CD4-positive, alpha-beta T cell treated with Interleukin-17A for 1 hour (primary cell): ENCODE measurements at places on chromosomes 16 and 17.

GRCh38 chr17:61196302-61196704 lies 203.3 kb upstream of the TBX2 start:
- DNase-seq = no peak

- no peak for DNase-seq
Observed at GRCh38 chr17:2502871-2503580, 8.7 kb downstream of the METTL16 start.

GRCh38 chr17:62968445-62968923 lies 2.4 kb downstream of the TANC2 start:
- peak; percentile 87 for DNase-seq

GRCh38 chr17:82012640-82013295 lies 9.9 kb downstream of the CENPX start:
- no peak for DNase-seq

DNA sequence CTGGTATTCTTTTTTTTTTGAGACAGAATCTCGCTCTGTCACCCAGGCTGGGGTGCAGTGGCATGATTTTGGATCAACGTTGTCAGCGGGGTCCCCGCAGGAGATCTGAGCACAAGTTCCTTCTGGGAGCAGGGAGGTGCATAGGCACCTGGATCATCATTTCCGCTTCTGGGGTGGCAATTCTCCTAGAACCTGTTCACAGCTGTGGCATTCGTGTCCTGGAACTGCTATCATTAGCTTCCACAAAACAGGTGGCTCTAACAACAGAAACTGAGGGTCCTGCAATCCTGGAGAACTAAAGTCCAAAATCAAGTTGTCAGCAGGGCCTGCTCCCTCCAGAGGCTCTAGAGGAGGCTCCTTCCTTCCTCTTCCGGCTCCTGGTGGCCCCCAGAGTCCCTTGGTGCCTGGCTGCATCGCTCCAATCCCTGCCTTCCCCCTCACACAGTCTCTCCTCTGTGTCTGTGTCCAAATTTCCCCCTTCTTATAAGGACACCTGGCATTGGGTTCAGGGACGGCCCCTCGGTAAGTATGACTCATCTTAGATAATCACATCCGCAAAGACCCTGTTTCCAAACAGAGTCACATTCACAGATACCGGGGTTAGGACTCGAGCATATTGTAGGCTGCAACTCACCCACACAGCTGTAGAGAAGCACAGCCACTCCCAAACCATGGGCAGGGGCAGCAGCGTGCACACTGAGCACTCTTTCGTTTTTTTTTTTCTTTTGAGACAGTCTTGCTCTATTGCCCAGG lies 43.5 kb upstream of the KLHDC4 start:
- no peak for DNase-seq

DNA sequence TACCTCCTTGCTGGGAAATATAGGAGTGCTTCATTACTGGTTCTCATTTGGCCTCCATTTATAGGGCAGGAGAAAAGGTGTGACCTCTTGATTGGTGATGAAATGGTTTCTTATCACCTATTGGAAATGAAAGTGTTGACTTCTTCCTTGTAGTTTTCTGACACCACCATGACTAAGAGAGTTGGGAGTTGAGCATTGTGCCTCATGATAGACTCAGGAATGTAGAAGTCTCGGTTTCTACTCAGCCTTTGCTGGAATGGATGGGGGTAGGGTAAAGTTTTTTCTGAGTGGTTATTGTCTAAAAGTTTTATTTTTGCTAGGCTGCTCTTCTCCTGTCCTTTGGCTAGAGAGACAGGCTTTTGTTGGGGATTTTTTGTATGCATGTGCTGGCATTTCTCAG lies 117.4 kb downstream of the PHKB start:
- no peak for DNase-seq

- no peak for DNase-seq
Observed at GRCh38 chr17:59387351-59388068, 56.1 kb downstream of the YPEL2 start.

GRCh38 chr17:46180892-46181274 lies 12.3 kb downstream of the KANSL1 start:
- no peak for DNase-seq

- no peak for DNase-seq
Observed at GRCh38 chr17:50692448-50693035, 15.2 kb downstream of the ANKRD40 start.

- no peak for DNase-seq
Observed at GRCh38 chr17:77905766-77906165, 52.7 kb upstream of the TNRC6C start.

DNA sequence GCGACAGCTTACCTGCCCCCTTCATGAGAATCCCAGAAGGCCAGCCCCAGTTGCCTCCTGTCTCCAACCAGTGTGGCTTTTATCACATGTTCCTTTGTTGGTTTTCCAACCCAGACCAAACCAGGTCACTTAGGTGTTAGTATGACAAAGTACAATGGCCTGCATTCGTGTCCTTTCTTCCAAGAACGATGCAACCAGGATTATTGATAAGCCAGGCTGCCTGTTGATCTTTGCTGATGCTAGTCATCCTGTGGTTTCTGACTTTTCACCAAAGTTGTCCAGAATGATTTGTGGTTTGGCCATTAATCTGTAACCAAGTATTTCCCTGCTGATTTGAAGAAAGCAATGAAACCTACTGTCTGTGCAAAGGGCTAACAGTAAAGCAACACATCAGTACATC lies 191.4 kb downstream of the CYLD start:
- no peak for DNase-seq

DNA sequence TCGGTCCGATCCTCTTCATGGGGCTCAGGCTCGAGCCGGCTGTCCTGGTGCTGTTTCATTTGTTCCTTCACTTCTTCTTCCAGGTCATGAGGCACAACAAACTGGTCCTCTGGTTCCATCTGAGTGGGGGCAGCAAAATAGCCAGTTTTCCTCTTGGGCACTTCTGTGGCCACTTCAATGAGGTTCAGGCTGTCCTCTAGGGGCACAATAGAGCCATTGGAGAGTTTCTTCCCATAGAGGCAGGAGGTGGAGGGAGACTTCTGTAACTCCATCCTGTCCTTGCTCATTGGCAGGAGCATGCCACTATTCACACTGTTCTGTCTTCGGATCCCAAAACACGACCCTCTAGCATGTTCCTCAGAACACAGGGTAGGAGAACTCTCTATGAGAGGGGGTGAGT lies 22.9 kb downstream of the MARVELD3 start:
- DNase-seq = no peak

DNA sequence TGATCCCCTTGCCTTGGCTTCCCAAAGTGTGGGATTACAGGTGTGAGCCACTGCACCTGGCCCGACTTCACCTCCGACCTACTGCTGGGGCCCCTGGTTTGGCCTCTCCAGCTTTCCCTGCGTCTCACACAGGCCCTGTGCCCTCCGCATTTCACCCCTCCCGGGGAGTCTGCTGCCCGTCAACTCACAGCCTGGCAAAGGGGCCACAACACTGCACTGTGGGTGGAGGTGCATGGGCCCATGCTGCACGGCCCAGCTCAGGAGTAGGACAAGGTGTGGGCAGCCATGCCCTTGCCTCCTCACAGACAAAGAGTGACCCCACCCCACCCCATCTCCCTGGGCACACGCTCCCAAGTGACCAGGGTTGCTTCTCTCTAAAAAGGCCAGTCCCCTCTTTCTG lies 12.6 kb upstream of the TBX2 start:
- DNase-seq = no peak

- no peak for DNase-seq
Observed at GRCh38 chr16:72860726-72861562, 187.0 kb downstream of the ZFHX3 start.

DNA sequence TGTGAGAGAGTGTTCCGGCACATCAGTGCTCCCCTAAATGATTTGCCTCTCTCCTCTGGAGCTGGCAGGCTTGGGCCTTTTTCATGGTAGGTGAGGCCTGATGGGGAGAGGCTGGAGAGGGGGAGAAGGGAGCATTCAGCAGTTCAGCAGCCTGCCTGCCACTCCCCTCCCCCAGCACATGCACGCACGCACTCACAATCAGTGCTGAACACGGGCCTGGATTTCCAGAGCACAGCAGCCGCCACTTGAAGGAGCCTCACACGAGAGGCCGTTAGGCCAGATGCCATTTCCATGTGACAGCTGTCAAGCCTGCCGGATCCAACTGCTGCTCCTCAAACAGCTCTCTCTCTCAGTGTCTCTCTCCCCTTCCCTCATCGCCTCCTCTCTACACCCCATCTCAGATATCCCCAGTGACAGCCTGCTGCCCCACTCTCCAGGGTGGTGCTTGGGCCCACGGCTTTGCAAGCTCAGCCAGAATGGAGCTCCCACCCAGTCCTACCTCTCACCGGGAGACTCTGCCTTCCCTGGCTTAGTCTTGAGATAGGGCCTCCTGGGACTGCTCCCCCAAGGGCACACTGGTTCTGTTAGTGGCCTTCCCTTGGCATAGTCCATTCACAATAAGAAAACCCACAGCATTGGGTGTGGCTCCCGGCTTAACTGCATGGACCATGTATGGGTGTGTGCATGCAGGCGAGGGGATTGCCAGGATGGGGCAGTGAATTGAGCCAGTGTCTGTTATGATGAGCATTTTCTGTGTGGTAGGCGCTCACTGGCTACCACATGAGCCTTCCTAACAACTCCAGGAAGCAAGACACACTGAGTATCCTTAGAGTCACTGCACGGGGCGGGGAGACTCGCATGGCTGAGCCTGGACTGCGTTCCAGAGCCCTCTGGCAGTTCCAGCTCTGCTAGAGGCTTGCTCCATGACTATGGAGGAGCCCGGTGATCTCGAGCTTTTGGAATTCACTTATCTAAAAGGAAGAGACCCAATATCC lies 226.2 kb downstream of the CCDC182 start:
- DNase-seq = no peak

DNA sequence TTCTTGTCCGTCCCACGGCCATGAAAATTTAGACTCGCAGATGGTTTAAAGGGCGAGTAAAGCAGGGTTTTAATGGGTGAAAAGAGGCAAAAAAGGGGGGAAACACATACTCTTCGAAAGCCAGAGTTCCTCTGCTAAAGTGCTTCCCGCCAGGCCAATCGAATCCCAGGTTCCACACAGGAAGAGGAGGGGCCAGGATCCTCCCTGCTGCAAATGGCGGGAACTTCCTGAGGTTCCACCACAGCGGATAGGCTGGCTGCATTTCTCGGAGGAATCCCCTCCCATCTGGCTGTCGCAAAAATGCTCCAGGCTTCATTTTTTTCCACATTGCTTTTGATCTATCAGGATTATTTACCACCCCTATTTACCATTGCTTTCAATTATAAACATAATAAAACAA lies 670.1 kb upstream of the CA10 start:
- DNase-seq = no peak

DNA sequence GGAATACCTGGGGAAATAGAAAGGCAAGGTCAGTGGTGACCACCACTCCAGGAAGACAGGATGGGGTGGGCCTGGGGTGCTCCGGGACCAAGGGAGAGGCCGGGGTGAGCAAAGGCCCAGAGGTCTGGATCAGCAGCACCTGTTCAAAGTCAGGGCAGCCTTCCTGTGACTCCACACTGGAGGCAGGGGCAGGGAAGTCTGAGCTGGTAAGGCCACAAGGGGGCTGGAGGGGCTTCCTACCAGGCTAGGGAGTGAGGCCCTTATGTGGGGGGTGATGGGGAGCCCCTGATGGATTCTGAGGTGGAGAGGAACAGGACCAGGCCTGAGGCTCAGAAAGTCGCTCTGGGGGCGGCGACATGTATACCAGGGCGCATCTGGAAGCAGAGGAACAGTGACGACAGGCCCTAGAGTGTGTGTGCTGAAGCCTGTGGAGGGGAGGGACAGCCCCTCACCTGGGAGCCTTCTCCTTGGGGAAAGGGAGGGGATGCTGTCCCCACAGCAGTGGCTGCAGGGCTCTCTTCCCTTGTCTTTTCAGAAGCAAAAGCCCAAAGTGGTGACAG lies 3.7 kb downstream of the C16orf78 start:
- DNase-seq = no peak

DNA sequence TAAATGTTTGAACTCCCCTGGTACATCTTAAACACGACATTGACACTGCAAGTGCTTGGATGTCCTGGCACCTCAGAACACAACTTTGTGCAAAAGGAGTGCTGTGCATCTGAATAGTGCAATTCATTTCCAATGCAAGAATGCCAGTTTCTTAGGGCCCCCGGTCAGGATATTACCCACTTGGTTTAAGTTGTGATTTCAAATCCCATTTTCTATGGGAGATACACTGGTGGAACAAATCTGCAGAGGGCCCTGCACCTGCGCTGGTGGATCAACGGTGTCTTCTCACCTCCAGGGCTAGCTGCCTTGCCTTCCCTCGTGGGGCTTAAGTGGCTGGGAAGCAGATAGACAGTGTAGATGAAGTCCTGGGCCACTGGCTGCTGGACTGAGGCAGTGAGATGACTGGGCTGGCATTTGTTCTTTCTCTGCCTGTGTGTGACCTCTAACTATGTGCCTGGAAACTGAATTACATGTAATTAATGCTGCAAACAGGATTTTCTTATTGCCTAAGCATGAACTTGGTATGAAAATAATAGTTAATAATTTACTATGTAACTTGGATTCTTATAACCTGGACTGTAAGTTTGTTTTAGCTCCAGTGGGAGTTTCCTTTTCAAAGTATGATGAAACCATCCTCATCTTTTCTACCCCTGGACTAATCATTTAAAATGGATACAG lies 20.9 kb downstream of the HAPSTR1 start:
- no peak for DNase-seq

DNA sequence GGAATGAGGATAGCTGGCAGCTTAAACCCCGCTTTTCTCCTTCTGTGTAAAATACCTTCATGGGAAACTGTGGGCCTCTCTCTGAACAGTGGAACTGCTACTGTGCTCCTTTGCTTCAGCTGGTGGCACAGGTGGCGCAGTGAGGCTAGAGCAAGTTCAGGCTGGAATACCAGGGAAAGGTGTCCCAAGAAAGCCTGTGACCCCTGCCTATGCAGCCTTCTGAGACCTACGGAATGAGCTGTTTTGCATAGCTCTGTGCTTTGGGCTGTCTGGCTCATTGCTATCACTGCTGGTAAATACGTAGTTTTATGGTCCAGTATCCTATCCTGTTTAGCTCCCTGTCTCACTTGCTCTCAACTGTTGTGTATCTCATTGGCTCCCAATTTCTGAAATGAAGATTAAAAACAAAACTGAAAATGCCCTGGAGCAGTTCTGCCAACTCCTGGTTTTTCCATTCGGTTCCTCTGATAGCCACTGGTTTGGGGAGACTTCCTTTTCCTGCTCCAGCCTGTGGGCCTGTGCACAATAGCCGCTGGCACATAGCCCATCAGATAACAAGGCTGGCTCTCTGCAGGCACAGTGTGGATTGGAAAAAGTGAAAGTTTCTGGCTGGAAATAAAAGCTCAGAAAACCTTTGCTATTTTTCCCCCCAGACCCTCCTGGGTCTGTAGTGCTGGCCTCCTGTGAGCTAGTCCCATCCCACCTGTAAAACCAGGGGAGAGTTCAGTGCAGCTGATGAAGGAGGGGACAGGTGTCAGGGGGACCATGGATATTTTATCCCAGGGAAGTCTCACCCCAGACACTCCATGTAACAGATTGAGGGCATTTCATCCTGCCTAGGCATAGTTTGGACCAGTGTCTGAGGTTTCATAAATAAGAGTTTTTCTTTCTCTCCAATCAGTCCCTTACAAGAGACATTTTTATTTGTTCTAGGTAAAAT lies 24.0 kb downstream of the LIMD2 start:
- no peak for DNase-seq

- no peak for DNase-seq
Observed at GRCh38 chr16:49596068-49596467, 222.5 kb downstream of the C16orf78 start.
